Activated T-cell treated with anti-CD3 and anti-CD28 coated beads for 4 hours (primary cell): ENCODE measurements at places on chromosomes 6 and 20.

- DNase-seq: no peak
These were observed 4.0 kb downstream of the PLAGL2 start for GRCh38 chr20:32203356-32204204.

- DNase-seq: no peak
These were observed 50.8 kb upstream of the MCUR1 start for GRCh38 chr6:13865141-13865540.

- DNase-seq: no peak
These were observed 134.4 kb downstream of the ARHGAP18 start for GRCh38 chr6:129575378-129576118.

DNA sequence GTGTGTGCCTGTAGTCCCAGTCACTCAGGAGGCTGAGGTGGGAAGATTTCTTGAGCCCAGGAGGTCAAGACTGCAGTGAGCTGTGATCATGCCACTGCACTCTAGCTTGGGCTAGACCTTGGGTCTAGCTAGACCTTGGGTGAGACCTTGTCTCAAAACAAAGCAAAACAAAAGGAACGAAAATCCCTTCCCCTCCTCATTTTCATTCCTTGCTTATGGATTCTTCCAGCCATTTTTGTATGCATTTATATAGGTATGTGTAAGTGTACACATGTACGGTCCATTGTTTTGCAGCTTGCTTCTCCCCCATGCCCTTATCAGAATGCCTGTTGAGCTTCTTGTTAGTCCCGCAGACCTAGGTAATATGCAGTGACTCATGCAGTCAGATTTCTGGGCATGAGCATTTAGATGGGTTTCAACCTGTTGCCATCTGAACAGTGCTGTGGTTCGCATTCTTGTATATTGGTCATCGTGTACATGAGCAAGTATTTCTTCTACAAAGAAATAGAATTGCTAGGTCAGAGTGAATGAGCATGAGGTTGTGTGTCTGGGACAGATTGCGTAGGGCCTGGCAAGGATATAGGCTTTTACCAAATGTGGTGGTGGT, 73.2 kb downstream of the ATRN start:
- no peak for DNase-seq

DNA sequence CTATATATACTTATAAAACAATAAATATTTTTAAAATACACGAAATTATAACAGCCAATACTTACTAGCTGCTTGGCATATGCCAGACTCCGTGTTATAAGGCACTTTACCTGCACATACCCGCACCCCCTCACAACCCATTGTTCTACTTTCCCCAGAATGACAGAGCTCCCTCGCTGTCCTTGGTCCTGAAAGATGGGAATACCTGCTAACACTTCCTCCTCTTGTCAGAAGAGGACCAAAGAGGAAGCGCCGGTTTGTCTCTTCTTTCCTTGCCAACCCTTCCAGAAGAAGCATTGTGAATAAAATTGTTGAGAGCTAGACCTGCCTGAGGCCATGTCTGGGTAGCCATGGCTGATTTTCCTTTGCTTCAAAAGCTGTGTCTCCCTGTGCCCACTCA, 149.3 kb downstream of the PTPRT start:
- DNase-seq: no peak

- no peak for DNase-seq
These were observed 81.7 kb upstream of the TOX2 start for GRCh38 chr20:43832961-43833360.

DNA sequence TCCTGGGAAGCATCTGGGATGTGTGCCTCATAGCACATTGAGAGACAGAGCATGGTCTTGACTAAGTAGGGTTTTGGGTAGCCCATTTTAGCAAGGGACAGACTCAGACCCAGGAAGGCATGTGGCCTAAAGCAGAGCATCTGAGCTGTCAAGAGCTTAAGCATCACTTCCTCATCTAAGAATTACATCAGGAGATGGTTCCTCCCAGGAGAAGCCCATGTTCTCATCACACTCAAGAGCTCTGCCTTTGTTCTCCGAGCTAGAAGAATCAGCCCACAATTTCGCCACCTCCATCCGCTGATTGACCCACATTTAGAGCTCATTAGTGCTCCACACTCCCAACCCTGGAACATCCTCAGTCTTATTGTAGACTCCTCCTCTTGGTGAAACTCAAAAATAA, 68.3 kb downstream of the NPEPL1 start:
- no peak for DNase-seq

- no peak for DNase-seq
These were observed 723.9 kb downstream of the EYS start for GRCh38 chr6:64983089-64983488.

DNA sequence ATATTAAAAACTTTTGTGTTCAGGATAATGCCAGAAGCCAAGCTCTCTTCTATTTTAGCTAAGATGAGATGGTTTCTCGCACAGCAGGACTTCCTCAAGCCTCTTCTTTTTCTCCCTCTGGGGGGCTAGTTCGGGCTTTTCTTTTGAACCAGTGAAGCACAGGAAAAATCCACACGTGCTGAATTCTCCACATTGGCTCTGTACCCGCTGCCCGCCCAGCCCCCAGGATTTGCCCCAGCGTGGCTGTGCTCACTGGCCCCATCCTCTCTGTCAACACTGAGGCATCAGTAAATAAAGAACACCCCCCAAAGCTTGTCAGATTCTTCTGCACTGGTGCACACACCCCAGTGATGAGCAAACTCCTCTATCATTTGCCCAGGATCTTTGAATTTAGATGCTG, 232.8 kb downstream of the ZNF217 start:
- DNase-seq: no peak

DNA sequence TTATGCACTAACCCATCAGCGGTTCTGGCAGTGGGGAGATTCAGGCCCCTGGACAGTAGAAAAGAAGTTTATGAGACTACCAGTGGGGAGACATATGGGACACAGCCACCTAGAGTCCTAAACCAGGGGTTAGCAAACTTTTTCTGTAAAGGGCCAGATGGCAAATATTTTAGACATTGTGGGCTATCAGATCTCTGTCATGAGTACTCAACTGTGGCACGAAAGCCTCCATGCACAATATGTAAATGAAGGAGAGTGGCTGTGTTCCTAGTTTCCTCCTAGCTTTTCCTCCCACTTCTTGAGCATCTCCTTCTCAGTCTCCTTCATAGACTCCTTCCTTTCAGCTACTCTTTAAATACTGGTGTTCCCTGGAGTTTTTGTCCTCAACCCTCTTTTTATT, 3.3 kb upstream of the HLA-DMA start:
- no peak for DNase-seq

DNA sequence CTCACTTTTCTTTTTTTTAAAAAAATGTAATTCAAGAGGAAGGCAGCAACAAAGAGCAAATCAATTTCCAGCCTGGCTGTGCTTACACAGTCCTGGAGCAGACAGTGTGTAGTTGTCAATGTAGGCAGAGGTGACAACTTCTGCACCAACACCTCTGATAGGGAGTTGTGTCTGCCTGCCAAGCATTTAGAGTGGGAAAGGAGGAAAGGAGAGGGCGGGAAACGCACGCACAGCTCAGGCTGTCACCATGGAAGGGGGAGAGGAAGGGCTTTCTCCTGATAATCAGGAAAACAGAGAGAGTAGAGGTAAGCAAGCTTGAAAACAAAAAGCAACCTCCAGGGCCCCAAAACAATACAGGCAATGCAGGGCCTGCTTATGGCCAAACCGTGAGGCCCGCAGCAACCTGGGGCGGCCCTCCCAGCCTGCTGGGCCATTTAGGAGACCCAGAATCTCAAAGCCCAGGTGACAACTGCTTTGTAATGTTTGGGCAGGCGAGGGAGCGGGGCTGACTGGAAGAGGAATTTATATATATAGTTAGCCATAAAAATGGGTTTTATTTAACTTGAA, 41.5 kb upstream of the GFOD1 start:
- no peak for DNase-seq

GRCh38 chr6:149077208-149077607, 240.3 kb upstream of the TAB2 start:
- no peak for DNase-seq

GRCh38 chr20:37670351-37670791, 23.5 kb upstream of the CTNNBL1 start:
- no peak for DNase-seq

- DNase-seq: no peak
These were observed 58.3 kb upstream of the XRN2 start for GRCh38 chr20:21244808-21245207.
